ENCODE measurements at places on chromosomes 16 and 17. TPM values are rescaled to one million over a fixed set of nuclear protein-coding genes. Genes with fewer than 3 reads are reported as not detected.

Gene TMEM238L
- total RNA-seq = 0.47 TPM

Gene CTRB1
- not detected for total RNA-seq

Gene GRB7
- 72.5 TPM for total RNA-seq

Gene VPS4A
- total RNA-seq = 38.6 TPM

Gene KRT20
- not detected for total RNA-seq

DNA sequence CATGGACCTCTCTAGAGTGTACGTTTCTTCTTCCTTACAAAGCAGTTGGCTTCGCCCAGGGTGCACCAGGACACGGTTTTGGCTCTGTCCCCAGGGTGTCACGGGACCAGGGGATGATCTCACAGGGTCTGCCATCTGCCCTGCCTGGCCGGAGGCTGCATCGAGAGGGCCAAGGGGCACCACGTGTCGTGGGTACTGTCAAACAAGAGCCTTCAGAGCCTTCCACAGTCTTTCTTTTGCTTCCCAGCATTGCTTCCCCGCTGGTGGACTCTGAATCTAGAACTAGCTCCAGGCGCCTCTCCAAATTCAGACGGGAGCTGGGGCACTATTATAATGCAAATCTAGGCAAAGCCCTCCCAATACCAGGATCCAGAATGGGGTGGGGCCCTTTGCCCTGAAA lies 47.9 kb downstream of the MAPT start:
- no peak for DNase-seq

GRCh38 chr17:28394337-28395116 lies 11.5 kb downstream of the SLC46A1 start:
- DNase-seq = no peak

DNA sequence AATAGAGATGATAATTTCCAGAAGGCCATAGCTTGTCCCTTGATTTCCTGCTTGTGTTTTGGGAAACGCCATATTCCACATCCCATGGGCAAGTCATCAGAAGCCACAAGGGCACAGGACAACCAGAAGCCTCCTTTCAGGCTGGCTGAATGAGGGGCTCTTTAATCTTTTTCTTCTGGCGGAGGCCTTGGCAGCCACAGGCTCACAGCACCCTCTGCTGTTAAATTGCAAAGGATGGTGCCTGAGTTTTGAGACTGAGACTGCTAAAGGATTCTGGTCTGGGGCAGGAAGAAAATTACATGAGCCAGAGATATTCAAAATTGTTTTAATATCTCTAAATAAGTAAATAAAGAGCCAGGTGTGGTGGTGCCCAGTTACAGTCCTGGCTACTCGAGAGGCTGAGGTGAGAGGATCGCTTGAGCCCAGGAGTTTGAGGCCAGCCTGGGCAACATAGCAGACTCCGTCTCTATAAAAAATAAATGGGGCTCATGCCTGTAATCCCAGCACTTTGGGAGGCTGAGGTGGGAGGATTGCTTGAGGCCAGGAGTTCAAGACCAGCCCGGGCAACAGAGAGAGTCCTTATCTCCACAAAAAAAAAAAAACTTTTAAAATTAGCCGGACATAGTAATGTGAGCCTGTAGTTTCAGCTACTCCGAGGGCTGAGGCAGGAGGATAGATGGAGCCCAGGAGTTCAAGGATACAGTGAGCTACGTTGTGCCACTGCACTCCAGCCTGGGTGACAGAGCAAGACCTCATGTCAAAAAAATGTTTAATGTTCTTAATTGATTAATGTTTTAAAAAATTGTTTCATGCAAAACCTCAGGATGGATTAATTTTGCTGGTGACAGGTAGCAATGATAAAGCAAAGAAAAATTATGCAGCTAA lies 26.3 kb downstream of the AARSD1 start:
- DNase-seq = peak; percentile 55

GRCh38 chr17:35188111-35188510 lies 6.1 kb downstream of the SLC35G3 start:
- DNase-seq = no peak

DNA sequence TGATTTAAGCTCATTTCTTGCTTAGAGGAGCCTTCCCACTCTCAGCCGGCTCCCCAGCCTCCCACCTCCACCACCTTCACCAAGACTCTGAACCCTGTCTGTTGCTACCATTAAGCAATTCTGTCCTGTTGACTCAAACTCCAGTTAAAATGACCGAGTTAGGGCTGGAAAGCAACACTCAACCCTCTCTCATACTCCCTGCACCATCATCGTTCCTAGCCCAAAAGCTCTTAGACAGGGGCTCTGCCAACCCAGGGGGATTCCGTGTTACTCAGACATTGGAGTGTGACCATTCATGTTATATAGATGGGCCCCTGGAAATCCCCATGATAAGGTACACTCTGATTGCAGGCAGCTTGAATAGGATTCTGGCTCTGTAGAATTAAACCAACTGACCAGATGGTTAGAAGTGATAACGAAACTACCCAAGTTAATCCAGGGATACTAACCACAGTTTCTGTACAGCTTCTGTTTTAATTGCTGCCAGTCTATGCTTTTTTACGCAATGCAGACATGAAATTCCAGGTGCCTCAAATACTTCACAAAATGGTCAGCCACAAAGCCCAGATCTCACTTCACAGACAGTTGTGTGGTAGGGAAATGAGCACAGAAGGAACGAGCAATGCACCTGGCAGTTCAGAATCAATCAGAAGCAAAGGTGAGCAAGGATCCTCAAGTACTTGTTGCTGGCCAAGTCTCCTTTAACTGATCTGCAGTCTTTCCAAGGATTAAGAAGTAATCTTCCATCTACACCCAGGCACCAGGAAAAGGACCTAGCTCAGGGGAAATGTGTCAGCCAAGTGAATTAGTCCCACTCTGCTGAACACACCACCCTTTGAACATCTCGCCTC lies 2.1 kb downstream of the SSTR2 start:
- no peak for DNase-seq

DNA sequence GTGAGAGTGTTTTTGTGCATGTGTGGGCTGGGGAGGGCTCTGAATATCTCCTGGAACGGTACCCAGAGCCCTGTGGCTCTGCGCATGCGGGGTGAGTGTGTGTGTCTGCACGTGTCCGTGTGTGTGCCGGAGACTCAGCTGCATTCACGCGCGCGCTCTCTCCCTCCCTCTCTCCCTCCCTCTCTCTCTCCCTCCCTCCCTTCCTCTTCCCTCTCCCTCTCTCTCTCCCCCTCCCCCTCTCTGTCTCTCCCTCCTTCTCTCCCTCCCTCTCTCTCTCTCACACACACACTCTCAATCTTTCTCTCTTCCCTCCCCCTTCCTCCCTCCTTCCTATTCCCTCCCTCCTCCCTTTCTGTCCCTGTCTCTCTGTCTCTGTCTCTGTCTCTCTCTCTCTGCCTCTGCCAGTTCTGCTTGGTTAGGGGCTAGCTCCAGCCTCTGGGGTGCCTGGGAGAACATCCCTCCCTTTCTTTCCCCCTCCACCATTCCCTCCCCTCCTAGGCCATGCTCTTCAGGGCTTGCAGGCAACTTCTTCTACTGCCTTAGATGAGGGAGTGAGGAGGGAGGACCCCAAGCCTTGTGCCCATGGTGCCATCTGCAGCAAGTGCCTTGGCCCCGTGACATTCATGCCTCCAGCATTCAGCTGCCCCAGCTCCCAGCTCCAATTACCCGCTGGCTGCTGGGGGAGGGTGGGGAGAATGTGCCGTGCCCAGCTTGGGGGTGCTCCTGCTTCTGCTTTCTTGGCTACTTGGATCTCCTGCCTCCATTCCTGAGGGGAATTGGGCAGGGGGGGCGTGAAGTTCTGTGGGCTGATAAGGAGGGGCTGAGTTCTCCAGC lies 6.4 kb downstream of the THRA start:
- DNase-seq = peak; percentile 92

- peak; percentile 90 for DNase-seq
Observed at GRCh38 chr17:77470800-77471733, 330.3 kb downstream of the SEC14L1 start.

- DNase-seq = peak; percentile 70
Observed at GRCh38 chr17:6654841-6655731, 3.5 kb downstream of the C17orf100 start.

DNA sequence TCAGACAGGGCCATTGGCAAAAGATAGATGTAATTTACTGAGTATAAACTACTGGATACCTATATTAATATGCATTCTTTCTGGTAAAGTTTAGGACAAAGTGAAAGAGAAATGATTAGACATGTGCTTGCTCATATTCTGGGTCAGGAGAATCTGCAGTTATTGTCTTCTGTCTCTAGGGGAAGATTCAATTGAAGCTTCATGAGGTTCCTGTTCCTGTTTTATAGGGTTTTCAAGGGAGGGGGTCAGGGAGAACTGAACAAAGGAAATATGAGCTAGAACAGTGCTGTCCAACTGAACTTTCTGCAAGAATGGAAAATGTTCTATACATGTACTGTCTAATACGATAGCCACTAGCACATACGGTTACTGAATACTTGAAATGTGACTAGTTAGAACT lies 59.3 kb upstream of the CORO6 start:
- no peak for DNase-seq

- DNase-seq = no peak
Observed at GRCh38 chr17:20225162-20226115, 216.3 kb downstream of the SPECC1 start.

GRCh38 chr17:4806456-4806776 lies 536 bp upstream of the PLD2 start:
- peak; percentile 38 for DNase-seq

- no peak for DNase-seq
Observed at GRCh38 chr16:79997257-79997656, 396.7 kb upstream of the MAF start.

DNA sequence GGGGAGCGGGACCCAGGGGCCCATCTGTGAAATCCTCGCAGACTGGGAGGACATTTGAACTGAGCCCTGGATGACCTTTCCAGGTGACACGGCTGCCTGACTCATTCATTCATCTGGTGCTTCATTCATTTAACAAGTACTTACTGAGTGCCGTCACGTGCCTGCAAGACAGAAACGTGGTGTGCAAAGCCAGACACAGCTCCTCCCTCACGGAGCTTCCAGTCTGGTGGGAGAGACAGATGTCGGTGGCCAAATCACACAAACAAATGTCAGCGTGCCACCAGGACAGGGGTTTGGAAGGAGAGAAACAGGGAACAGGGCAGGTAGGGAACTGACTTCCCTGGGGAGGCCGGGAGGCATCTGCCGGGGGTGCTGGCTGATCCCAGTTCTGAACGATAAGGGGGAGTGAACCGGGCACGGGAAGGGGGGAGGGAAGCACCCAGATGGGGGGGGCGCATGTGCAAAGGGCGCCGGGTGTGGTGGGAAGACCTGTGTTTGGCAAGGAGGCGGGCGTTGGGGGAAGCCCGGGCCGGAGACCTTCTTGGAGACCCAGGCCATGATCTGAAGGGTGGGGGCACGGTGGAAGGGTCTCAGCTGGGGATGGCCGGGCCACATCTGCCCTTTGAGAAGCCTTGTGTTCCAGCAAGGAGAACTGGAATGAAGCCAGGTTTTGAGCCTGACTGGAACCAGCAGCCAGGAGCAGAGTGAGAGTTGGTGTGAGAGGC lies 93.6 kb upstream of the CIBAR2 start:
- DNase-seq = no peak

GRCh38 chr16:57115168-57115513 lies 22.8 kb downstream of the CPNE2 start:
- no peak for DNase-seq

GRCh38 chr17:50262001-50262794 lies 12.1 kb upstream of the TMEM92 start:
- no peak for DNase-seq

DNA sequence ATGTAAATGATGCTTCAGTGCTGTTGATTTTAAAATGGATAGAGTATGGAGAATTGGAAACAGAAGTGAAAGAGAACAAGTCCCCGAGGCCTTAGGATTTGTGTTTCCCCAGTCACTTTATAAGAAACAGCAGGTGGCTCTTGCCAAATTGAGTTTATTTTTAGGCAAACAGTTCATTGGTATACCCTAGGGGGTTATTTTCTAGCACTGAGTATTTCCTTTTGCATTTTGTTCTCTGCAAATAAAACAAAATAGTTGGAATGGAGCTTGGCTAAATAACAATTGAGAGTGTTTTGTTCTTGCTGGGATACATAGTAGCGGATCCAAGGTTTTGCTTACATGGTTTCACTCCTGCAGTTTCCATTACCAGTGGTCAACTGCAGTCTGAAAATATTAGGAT lies 591.1 kb upstream of the C16orf82 start:
- DNase-seq = no peak

GRCh38 chr17:46158323-46159296 lies 34.6 kb downstream of the KANSL1 start:
- no peak for DNase-seq
